Testis (tissue), 5 donors: ENCODE measurements at places on chromosomes 1 and 21.

GRCh38 chr1:111471012-111471411 lies 2.8 kb upstream of the C1orf162 start:
- peak; percentile 52 for DNase-seq

DNA sequence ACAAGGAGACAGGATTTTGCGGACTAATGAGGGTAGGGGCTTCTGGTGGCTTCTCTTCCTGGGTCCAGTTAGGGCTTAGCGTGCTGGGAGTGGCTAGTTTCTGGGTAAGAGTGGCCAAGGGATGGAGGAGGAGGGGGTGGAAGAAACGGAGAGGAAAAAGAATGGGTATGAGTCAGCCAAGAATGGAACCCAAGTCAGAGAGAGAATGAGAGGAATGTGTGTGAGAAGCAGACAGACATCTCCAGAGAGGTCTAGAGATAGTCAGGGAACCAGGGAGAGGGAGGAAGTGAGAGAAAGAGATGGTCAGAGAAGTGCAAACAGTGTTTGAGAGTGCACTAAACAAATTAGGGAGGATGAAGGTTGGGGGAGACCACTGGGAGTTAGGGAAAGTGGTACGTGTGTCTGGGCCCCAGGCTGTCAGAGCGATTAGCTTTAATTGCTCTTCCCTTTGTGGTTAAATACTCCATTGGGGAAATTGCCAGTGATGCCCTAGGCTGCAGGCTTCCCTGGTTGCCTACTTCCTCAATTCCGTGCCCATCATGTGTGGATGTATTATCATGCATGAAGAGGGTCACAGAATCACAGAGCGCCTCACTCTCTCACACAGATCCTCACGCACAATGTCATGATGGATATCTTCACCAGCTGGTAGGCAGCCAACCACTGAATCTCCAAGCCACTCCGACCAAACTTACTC lies 1.4 kb downstream of the PEA15 start:
- DNase-seq = no peak

DNA sequence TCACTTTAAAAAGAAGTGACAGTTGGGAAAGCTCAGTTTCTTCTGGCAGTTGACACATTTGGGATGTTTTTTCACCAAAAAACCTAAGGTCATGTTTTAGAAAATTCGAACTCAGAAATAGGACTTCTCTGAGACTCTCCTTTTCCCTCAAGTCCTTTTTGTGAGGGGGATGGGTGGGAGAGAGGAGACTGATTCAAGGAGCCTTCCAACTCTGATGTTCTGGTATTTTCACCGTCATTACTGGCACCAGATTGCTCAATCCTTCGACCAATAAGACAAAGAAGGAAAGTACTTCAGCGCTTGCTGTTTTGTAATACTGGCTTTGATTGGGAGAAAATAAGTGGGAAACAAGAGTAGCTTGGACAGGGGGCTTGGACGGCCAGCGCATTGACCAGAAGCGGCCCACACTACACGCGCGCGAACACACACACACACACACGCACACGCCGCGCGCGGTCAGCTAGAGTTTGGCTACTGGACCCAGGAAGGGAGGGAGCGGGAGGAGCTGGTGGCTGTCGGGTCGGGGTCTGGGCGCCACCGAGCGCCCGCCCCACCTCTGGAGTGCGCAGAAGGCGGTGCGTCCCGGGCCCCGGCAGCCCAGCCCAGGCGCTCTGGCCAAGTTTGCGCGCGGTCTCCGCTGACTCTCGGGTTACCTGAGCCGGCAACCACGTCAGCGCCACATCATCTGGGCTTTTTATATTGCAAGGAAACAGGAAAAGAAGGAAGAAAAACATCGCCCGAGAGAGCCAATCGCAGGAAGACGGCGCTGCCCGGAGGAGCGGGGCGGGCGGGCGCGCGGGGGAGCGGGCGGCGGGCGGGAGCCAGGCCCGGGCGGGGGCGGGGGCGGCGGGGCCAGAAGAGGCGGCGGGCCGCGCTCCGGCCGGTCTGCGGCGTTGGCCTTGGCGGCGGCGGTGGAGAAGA lies at the start of gene KCNK1:
KCNK1 (plus strand) TSS at position 855 of the 921 bp plus-strand sequence; CDS start at position 921, 66 bp downstream.
- peak; percentile 49 for DNase-seq

DNA sequence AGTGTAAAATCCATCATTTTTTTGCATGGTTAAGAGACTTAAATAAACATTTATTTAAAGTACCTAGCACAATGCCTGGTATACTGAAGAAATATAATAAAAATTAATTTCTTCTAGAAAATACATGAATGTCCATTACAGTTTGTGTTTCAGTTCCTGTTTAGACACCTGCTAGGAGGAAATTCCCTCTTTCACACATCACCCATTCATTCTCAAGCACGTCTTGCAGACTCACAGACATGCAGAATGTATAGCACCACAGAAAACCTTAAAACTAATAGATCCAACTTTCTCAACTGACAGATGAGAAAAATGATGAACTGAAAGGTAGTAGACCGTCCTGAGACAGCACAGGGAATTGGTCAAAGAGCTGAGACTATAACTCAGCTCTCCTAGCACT lies 172.2 kb upstream of the C8B start:
- no peak for DNase-seq

- no peak for DNase-seq
These were observed 37.2 kb downstream of the VN1R5 start for GRCh38 chr1:247293047-247293446.

- DNase-seq = no peak
These were observed 26.2 kb upstream of the ZC3H12A start for GRCh38 chr1:37448185-37448584.
